ENCODE measurements at places on chromosomes 2 and 18.

DNA sequence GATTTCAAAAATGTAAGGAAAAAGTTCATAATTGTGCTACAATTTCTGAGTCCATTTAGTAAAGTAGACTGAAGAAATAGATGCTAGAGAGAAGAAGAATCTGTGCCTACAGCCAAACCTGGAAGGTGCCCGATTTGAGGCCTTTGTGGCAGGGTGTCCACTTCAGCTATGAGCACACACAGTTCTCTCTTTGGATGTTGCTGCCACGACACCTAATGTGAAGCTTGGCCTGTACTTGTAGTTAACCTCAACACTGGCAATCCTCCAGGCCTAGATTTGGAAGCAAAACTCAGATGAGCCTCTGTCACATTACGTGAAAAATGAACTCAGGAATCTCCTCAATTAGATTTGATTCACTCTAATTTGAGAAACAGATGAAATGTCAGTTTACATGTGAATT, 90.1 kb upstream of the LRP1B start:
- no peak for ATAC-seq

GRCh38 chr2:230914886-230915285, 10.2 kb downstream of the GPR55 start:
- no peak for ATAC-seq

- no peak for ATAC-seq
These were observed 7.6 kb downstream of the GPATCH11 start for GRCh38 chr2:37091873-37092272.

DNA sequence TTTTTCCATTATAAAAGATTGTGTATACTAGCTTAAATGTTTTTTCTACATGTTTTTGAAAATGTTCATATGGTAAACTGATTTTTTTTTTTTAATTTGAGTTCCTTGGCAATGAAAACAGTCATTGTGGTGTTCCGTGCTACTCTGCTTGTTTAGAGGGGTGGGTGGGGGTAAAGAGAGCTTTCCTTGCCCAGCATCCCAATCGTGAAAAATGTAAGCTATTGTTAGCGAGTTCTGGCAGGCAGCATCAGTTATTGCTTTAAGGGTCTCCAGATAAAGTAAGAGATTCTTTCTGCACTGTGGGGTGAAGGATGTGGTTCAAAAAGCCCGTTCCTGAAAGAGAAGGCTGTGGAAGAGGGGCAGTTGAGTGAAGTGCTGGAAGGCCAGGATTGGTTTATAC, 118.4 kb downstream of the TANC1 start:
- ATAC-seq: no peak

- ATAC-seq: no peak
These were observed 17.7 kb downstream of the SERPINB12 start for GRCh38 chr18:63559567-63560491.

- no peak for ATAC-seq
These were observed 26.2 kb downstream of the TRIB2 start for GRCh38 chr2:12742891-12743290.

- peak; percentile 36 for ATAC-seq
These were observed 6.6 kb downstream of the ARHGAP25 start for GRCh38 chr2:68741238-68741637.

- ATAC-seq: no peak
These were observed 127.5 kb upstream of the TTC39C start for GRCh38 chr18:23887035-23887434.

GRCh38 chr2:42917425-42917927, 125.1 kb upstream of the HAAO start:
- ATAC-seq: no peak

GRCh38 chr2:145095641-145096435, 575.9 kb upstream of the ZEB2 start:
- ATAC-seq: no peak

DNA sequence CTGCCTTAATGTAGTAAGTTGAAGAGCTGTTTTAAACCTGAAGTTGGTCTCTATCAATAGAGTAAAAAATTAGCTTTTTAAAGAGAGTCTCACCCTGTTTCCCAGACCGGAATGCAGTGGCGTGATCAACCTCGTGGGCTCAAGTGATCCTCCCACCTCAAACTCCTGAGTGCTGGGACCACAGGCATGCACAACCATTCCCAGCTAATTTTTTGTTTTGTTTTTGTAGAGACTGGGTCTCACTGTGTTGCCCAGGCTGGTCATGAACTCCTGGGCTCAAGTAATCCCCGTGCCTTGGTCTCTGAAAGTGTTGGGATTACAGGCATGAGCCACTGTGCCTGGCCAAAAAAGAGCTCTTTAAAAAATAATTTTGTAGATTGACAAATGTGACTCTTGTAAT, 40.3 kb downstream of the CRIM1 start:
- no peak for ATAC-seq

GRCh38 chr2:228181098-228182019, at the start of gene SPHKAP:
Gene SPHKAP, minus strand, starts transcription at chr2:228181687. Its CDS starts 89 bp downstream, at chr2:228181598.
- ATAC-seq: no peak

DNA sequence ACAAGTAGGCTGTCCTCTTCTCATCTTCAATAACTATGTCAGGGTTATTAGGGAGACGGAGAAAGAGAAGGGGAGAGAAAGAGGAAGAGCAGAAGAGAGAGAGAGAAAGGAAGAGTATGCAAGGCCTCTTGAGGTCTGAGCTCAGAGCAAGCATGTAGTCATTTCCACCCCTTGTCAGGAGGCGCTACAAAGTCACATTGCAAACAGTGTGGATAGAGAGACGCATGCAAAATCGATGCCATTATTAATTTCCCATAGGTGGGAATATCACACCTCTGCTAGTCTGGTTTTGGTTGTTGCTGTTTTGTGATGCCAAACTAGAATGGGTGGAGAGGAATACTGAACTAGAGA, 24.2 kb upstream of the SERPINE2 start:
- no peak for ATAC-seq

GRCh38 chr2:38153476-38154135, 77.7 kb upstream of the CYP1B1 start:
- ATAC-seq: no peak

DNA sequence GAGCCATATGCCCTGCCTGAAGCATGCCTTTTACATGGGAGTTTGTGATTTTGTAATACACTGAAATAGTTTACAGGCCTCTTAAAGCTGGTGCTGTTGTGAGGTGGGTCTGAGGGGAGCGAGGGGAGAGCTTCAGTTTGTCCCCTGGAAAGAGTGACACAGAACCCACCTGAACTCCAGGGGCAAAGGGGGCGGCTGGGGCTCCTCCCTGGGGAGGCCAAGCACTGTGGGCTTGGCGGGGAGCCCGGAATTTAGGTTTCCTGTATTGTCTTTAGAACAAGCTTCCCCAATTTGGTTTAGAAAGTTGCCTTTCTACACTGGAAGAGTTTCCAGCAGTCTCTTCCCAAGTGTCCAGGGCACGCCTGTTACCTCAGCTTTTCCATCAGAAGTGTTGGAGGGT, 75.7 kb downstream of the VAPA start:
- no peak for ATAC-seq

DNA sequence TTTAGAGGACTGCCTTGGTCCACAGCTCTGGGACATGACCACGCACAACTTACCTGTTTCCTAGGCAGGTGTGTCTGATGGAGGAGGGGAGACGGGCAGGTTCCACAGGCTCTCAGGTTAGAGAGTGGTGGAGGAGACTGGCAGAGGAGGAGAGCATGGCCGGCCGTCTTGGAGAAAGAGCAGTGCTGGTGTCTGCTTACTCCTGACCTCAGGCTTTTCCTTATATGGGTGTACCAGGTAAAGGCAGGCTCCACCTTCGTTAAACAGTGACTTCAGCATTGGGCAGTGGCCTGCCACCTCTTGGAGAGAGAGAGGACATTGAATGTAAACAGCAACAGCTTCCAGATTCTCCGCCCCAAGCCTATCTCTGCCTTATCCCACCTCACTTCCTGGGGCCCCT, at the start of gene CAPN13:
Gene CAPN13 (minus strand): TSS at position 198 of the 400 bp plus-strand sequence. CDS start 20,121 bp downstream, outside the sequence.
- ATAC-seq: no peak

DNA sequence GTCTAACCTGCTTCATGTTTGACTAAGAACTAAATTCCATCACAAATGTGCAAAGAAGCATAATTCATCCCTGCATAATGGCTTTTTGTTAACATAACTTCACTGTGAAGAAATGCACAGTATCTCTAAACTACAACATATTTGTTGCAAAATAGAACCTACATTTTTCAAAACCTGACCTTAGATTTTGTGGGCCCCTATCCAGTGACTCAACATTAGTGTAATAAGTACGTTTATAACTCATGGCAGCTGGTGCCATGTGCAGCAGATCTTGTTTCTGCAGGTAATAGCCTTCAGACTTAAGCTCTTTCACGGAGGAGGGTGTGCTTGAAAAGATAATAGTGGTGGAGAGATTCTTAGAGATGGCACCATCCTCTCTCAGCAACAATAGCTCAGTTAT, 28.6 kb upstream of the VWC2L start:
- ATAC-seq: no peak

- ATAC-seq: no peak
These were observed 125.5 kb upstream of the SERTAD2 start for GRCh38 chr2:64779117-64779690.

- ATAC-seq: no peak
These were observed 25.5 kb upstream of the GNAL start for GRCh38 chr18:11663439-11664029.

GRCh38 chr2:69674316-69674670, 30.8 kb upstream of the AAK1 start:
- no peak for ATAC-seq

- ATAC-seq: no peak
These were observed 32.3 kb upstream of the VWC2L start for GRCh38 chr2:214378455-214379103.

DNA sequence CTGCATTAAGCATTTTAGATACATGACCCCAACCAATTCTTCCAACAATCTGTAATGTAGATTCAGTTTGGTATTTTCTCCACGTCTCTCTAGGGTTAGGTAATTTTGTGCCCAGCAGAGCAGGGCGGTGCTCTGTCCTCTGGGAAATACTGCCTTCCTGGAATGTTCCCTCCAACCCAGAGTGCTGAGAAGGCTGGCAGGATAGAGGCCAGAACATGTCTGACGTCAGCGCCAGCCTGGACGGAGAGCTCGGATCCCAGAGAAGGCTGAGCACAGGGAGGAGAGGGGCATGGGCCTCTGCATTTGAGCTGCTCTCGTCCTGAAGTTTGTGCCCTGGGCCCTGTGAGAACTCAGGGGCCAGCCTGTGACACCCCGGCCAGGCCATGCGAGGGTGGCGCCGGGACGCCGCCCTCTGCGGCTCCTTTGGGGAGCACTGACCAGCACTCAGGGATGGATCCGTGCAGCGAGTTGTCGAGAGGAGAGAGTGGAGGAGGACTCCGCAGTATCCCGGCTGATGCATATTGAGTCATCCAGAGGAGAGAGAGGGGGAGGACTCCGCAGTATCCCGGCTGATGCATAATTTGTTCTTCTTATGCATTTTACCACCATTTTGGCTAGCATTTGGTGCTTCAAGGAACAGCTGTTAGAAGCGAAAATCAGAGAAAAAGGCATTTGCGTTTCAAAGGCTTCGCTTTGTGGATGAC, 80.0 kb upstream of the PXDN start:
- no peak for ATAC-seq

DNA sequence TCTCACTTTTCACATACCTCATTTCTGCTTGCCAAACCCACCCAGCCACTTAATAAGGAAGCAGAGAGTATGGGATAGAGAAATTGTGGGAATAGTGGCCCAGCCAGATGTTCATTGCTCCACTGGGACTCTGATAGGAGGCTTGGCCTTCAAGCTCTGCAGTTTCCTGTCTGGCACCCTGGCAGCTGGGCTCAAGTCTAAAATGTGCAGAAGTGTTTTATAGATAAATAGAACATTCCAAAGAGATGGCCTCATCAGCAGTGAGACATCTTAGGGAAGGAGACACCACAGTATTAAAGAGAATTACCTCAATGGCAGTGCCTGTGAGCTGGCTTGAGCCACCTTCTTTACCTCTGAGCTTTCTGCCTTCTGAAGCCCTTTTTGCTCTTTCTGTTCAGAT, 24.7 kb downstream of the COPS7B start:
- no peak for ATAC-seq

GRCh38 chr2:45237850-45238542, 228.7 kb upstream of the SIX2 start:
- peak; percentile 24 for ATAC-seq

DNA sequence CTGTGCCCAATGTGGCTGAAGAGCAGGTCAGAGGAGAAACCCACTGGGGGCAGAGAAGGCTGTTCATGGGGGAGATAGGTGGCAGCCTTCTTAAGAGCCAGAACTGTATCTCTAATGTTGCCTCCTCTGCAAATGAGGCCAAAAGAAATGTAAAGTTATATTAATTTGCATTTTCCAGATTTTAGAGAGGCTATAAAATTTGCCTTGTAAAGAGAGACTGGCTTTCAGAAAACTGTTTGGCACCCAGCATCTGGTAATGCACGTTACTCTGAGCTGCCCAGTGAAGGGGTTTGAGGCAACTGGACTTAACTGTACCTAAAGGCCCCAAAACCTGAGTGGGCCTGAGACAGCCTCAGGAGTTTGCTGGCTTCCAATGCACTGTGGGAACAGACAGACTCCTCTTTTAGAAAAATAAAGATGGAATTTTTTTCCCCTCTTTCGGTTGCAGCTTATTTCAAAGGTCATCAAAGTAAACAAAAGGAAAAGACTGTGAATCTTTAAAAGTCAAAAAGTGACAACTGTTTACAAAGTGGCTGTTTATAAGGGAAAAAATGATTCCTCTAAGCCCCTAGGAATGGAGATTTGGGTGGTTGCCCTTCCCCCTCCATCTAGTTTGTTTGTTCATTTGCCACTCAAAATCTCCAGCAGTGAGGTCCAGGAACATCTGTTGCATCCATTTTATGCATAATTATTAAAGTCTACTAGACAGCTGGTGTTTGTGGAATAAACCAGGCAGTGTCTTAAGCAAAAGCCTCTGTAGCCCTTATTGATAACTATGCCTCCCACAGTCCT, 132.2 kb upstream of the ZFP36L2 start:
- ATAC-seq: no peak

DNA sequence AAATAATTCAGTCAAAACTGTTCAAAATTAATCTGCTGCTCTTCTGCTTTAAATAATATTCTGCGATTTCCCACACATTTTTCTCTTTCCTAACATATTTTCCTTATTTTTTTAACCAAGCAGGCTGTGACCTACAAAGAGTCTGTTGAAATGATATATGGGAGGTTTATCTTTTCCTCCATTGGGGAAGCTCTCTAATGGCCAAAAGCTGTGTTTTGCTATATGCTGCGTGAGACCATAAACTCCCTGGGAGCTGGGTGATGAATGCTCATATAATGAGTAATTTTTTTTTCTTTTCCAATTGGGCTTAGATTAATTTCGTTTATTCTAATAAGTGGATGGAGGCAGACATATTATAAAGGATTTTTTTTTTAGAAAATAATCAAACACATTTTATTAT, 72.2 kb upstream of the MAP2 start:
- no peak for ATAC-seq

DNA sequence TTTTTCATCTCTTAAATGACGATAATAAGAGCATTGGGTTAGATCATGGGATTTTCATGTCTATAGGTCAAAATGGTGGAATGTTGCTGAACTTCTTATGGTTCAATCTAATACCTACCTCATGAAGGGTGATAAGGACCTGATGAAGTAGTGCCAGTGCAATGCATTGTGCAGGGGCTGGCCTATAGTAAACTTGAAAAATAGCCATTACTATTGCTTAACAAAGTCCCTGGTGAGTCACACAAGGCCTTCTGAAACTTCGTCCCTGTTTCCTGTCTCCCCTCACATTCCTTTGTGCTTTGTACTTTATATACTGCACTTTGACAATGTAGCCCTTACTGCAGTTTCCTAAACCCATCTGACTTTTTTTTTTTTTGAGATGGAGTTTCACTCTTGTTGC, 515.9 kb downstream of the SLC4A3 start:
- ATAC-seq: no peak

All from activated CD4-positive, CD25-positive, alpha-beta regulatory T cell treated with anti-CD3 and anti-CD28 coated beads, Interleukin-2, amount 50 U/mL, for 24 hours (primary cell).